MM.1S (cell line): ENCODE measurements at places on chromosomes 16 and 17.

DNA sequence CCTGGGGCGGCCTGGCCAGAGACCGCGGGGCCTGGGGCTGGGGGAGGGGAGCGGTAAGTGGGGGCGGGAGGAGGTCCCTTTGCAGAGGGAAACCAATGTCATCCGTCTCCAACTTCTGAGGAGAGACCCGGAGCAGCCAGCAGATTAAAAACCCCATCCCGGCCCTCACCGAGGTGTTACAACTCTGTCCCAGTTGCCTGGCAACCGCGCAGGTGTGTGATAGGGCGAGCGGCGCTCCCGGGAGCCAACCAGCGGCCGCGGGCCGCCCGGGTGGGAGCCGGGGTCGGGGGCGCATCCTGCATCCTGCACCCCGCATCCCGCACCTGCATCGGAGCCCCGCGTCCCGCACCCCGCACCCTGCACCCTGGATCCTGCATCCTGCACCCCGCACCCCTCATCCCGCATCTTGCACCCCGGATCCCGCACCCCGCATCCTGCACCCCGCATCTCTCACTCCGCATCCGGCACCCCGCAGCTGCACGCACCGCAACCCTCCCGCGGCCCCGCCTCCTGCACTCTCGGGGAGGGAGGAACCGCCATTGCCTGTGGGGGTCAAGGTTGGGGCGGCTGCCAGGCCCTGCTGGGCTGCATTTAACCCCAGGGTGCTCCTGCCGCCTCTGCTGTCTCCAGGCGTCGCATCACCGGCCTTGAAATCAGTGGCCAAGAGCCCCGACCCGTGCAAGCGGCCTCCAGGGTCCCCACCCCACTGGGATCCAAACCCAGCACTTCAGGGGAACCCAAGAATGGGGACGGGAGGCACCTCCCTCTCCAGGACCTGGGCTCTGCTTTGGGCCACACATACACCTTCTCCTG is 47.3 kb downstream of the RTN4RL1 start:
- DNase-seq, result no peak

DNA sequence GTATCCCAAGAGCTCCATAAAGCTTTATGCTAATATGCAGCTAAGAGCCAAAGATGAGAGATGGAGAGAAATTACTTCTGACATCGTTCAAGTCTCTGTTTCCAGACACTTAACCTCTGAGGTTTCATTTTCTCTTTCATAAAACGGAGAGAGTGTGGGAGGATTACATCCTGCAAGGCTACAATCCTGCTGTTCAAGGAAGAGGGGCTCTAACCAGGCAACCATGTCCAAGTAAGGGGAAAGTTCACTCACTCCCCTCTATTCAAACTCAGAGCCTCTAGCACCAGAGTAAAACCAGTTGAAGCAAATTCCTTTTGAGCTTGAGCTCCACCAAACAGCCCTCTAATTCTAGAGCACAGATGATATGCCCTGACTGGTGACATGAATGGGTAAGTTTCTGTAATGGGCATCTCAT is 397.4 kb downstream of the NPIPA8 start:
- DNase-seq, result peak; percentile 68

GRCh38 chr17:40290629-40291280 is 3.1 kb downstream of the CDC6 start:
- peak; percentile 62 for DNase-seq

- DNase-seq, result peak; percentile 31
Observed at GRCh38 chr16:26701243-26701886, 365.4 kb upstream of the C16orf82 start.

DNA sequence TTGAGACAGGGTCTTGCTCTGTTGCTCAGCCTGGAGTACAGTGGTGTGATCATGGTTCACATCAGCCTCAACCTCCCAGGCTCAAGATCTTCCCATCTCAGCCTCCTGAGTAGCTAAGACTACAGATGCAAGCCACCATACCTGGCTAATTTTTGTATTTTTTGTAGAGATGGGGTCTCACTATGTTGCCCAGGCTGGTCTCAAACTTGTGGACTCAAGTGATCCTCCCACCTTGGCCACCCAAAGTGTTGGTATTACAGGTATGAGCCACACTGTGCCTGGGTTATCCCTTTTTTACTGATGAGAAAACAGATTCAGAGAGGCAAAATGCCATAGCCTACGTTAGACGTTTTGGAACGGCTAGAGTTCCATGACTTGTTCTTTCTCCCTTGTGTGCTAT is 30.1 kb downstream of the SNX29 start:
- no peak for DNase-seq

- DNase-seq, result no peak
Observed at GRCh38 chr17:4510618-4510941, 11.9 kb downstream of the SPNS2 start.

DNA sequence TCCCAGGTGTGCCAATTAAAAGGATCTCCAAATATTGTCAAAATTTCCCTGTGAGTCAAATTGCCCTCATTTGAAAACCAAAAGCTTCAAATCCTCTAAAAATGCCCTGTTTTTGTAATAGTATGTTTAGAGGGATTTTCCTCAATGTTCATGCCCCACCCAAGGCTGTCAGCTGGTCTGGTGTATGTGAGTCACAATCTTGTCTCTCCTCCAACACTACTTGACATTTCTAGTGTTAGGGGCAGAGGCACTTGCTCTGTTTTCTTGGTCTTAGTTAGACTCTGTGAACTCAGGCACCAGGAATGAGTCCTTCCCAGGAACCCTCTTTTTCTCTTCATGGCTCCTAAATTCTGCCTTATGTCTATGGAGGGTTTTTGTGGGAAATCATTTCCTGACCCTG is 634.8 kb downstream of the KCNJ2 start:
- no peak for DNase-seq

- DNase-seq, result no peak
Observed at GRCh38 chr17:27216836-27217235, 77.1 kb upstream of the WSB1 start.

DNA sequence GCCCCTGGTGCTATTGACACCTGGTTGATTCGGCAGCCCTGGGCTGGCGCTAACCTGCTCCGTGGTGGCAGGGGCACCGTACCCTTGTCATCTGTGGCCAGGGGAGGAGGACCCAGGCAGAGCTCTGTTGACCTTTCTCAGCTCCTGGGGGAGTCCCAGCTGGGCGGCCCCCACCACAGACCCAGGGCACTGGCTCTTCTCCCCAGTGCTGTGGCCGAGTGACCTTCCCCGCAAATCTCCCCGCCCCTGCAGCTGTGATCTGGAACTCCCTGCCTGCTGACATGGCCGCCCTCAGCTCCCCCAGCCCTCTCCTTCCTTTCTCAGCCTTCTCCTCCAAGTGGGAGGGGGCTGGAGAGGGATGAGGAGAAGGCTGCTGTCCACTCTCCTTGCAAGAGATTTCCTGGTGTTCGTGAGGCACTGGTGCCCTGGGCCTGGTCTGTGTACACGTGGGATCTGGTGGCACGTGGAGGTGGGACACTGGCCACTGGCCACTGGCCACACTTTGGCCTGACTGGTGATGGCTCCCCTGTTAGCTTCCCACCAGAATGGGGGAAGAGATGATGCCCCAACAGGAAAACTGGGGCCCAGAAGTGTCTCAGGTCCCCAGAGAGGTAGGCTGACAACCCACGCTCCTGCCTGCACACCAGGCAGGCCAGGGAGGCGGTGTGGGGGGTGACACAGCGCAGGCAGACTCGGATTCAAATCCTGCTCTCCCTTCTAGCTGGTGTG is 8.2 kb downstream of the FMNL1 start:
- DNase-seq, result no peak

DNA sequence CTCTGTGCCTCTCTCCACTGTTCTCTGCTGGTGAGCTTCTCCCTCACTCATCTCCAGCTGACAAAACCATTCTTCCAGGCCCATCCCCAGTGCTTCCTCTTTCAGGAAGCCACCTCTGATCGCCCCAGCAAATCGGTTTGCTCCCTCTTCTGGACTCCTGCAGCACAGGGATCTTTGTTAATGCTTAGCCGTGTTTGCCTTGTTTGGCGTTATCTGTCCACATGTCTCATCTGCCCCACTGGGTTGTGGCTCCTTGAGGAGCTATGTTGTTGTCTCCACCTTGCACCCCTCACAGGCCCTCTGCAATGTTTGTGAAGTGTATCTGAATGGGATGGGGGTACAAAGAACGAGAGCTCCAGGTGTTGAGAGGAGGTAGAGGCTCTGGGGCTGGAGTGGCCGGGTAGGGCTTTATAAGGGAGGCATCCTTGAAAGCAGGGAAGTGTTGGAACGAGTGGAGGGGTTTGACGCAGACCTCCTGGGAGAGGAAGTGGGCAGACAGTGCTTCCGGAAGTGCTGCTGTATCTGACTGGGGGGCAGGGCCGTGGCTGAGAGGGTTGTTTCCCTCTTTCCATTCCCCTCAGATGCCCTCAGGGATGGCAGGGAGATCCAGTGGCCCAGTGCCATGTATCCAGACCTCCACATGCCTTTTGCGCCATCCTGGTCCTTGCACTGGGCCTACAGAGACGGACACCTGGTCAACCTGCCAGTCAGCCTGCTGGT is 27.8 kb downstream of the CASKIN2 start:
- DNase-seq, result no peak
